ENCODE measurements at places on chromosomes 4 and X.

- DNase-seq = no peak
Observed at GRCh38 chrX:117508021-117508420, 608.6 kb downstream of the KLHL13 start.

DNA sequence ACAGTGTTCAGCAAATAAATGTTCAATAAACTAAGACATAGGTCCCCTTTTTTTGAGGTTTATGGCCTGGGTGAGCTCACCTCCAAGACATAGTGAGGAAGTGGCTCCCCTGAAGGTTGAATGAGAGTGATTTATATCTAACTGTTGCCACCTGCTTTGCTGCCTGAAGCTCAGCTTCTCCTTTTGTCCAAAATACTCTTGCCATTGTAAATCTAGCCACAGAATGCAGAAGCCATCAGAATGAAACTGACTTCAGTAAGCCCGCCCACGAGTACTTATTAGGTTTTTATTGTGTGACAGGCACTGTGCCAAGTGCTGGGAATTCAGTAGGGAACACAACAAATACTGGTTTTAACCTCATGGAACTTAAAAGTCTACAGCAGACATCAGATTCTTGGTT, 18.0 kb downstream of the SPINK2 start:
- peak; percentile 73 for DNase-seq

DNA sequence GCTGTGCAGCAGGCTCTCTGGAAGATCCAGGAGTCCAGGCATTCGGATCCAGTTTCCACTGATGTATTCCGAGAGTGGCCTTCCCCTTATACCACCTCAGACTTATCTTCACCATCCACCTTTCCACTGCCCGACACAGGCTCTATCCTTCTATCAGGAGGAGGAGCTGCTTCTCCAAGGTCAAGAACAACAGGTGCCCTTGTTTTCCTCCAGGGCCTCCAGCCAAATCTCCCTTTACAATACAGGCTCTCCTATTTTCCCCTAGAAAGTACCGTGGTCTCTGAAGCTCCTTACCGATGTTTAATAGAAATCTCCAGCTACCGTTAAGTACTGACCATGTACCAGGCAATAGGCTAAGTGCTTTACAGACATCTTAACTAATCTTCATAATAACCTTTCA, 61.3 kb downstream of the AFAP1 start:
- no peak for DNase-seq

- no peak for DNase-seq
Observed at GRCh38 chrX:110162867-110163266, 155.0 kb downstream of the AMMECR1 start.

DNA sequence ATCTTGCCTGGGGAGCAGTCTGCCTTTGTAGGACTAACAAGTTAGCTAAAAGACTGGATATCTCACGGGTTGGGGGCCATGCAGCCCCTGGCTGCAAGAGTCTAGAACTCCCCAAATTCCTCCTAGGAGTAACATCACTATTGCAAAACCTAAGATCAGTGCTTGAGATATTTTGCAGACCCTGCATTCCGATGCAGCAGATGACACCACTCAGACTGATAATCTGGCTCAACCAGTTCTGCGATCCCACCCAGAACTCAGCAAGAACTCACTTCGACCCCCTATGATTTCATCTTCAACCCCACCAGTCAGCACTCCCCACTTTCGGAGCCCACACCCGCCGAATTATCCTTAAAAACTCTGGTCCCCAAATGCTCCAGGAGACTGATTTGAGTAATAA, 834.0 kb downstream of the C4orf33 start:
- no peak for DNase-seq

GRCh38 chr4:10260777-10261176, 144.2 kb upstream of the WDR1 start:
- DNase-seq = no peak

GRCh38 chrX:108224727-108225621, 133.4 kb downstream of the ATG4A start:
- no peak for DNase-seq

DNA sequence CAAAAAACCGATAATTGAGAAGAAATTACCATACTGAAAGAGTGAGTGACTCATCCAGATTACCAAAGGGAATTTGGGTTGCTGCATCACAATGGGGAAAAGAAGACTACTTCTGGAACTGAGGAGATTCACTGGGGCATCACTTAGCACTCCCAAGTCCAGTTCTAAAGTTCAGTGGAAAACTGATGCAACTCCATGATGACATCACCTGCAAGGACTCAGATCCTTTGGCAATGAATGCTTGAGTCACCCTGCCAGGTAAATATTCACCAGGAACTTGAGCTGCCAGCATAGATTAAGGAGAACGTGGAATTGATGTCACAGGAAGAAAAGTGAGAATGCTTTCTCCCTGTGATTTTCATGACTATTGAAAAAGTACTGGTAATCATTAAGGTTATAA, 32.0 kb upstream of the SMIM10L2A start:
- DNase-seq = no peak

DNA sequence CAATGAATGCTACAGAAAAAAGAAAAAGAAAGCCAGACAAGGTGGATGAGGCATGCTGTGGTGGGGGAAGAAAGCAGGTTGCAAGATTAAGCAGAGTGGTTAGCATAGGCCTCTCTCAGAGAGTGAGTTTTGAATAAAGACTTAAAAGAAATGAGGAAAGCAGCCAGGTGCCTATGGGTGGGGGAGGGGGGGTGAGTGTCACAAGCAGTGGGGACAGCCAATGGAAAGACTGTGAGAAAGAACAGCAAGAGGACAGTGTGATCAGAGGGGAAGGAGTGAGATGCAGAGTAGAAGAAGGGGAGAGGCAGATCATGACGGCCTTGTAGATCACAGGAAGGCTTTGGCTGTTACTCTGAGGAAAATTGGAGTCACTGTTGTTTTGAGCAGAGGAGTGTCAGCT, 162.5 kb downstream of the SOX3 start:
- DNase-seq = no peak

DNA sequence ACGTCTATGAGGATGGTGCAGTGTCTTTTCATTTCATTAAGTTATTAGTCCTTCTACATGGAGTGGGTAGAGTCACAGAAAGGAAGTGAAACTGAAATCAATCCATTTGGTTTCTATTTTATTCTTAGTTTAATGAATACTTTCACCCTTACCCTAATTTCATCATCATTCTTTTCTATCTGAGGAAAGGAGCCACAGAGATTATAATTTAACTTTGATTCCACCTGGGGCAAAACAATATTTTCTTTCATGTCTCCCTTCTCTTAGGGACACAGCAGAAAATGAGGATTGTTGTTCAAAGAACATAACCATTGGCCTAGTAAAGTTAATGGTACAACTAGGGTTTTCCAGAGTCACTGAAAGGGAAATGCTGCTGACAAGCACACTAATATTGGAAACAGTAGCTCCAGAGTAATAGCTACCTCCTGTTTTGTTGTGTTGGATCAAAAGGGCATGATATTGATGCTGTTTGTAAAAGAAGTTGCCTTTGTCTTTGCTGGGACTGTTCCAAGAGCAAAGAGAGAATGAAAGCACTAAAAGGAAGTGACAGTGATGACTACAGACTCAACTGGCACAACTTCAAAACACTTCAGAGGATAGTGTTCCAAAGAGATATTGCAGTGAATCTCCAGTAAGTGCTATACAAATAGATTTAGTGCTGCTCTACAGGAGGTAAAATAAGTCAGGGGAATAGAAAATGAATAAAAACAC, 247.1 kb upstream of the PITX2 start:
- DNase-seq = no peak

- DNase-seq = no peak
Observed at GRCh38 chr4:2320746-2321145, 58.8 kb upstream of the MXD4 start.

DNA sequence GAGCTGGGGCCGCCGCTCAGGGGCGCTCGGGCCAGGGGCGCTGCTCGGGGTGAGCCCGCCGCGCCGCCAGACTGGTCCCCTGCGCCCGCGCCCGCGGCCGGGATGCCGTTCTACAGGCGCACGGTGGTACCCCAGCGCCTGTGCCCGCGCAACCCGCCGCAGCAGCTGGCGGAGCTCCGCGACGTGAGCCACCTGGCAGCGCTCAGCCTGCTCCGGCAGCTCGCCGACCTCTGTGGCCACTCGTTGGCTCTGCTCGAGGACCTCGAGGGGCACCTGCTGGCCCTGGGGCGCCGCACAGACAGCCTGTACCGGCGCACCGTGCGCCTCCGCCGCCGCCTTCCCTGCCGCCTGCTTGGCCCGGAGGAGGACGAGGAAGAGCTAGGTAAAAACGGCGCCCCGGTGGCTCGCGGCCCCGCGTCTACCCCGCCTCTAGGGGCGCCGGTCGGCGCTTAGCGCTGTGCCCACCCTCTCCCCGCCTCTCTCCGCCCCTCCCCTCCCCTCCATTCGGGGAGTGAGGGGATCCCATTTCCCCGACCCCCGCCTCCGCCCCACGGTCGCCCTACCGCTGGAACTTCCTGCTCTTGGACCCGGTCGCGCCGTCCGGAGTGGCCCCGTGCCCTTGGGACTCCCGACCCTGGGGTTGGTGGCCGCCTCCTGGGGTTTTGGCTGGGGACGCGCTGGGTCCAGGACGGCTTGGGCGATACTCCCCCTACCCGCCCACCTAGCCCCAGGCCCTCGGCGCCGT, 513 bp downstream of the NHSL2 start:
- DNase-seq = no peak

DNA sequence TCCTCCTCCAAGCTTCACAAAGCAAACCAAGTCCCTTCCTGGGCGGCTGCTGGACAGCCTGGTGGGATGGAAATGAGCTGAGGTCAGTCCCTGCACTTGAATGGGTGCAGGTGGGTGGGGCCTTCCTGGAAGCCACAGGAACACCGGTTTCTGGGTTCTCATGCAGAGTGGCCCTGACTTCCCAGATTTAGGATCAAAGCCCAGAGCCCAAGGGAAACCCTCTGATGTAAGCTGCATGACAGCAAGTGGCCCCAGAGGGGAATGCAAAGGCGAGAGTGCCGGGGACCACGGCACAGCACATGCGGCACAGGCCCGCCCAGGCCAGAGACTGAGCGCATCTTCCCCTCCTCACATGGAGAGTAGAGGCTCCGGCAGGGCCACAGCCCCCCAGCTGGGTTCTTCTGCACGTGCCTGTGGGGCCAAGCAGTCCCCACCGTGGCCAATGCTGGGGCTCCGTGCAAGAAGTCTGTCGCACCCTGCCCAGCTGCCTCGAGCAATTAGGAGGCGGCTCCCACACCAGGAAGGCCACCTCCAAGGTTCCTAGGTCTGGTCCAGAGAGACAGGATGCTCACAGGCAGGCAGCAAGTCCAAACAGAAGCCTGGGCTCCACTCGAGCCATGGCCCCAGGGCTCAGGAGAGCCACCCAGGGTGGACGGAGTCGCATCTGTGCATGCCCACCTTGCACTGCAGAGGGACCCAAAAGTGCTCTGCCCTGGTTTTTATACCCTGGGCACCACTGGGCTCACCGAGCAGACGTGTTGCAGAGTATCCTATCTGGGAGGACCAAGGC, 83.0 kb downstream of the HTRA3 start:
- DNase-seq = no peak

DNA sequence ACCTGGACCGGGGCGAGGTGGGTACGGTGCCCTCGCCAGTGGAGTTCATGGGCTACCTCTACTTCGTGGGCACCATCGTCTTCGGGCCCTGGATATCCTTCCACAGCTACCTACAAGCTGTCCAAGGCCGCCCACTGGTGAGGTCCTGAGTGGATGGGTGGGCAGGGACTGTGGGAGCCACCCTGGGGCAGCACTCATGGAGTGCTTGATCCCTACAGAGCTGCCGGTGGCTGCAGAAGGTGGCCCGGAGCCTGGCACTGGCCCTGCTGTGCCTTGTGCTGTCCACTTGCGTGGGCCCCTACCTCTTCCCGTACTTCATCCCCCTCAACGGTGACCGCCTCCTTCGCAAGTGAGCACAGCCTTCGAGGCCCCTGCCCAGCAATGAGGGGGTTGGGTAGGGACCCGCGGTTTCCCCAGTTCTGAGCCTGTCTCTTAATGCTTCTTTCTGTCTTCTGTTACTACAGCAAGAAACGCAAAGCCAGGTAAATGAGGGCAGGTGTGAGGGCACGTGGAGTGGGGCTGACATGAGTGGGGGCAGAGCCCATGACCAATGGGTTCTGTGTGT, 3.7 kb downstream of the PORCN start:
- no peak for DNase-seq

GRCh38 chr4:102157984-102158383, 187.3 kb downstream of the SLC39A8 start:
- DNase-seq = no peak

GRCh38 chrX:15786915-15787314, 3.4 kb upstream of the ZRSR2 start:
- no peak for DNase-seq

GRCh38 chr4:71334465-71334882, 4.3 kb upstream of the SLC4A4 start:
- no peak for DNase-seq

DNA sequence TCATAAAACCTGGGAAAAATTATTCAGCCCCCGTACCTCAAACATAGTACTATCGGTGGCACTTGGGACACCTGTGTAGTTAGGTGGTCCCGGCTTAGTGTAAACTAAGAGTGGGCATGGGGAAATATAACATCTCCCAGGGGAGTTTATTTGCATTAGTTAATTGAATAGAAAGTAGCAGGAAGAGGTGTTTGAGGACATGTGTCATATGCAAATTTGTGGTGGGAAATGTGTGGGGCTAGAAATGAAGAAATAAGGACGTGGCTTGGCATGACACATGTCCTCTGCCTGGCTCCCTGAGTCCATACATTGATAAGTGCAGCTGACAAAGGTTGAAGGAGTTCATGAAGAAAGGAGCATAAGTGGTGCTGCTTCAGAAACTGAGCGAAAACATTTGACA, 483.6 kb downstream of the SH2D1A start:
- no peak for DNase-seq

- no peak for DNase-seq
Observed at GRCh38 chrX:115649461-115650063, 88.6 kb downstream of the PLS3 start.

GRCh38 chr4:174907508-174907907, 10.7 kb upstream of the ADAM29 start:
- no peak for DNase-seq

- DNase-seq = no peak
Observed at GRCh38 chr4:139715746-139716391, 50.2 kb downstream of the MGST2 start.

DNA sequence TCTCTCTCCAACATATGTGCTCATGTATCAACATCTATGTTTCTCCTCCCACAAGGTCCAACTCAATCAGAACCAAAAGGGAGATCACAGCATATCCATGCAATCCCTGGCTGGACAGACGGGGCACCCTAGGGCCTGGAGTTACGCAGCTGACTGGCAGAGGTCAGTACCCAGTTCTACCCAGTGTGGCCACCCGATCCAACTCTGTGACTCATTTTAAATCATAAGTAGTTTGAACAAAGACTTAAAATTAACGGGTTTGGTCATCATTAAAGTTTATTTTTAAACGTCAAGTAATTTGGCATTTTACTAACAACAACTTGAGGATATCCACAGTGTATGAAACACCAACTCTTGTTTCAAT, 59.5 kb downstream of the APBB2 start:
- DNase-seq = no peak

- no peak for DNase-seq
Observed at GRCh38 chrX:28586286-28586685, 960 bp upstream of the IL1RAPL1 start.
